ENCODE measurements at places on chromosomes 16 and 17. TPM values are rescaled to one million over a fixed set of nuclear protein-coding genes. Genes with fewer than 3 reads are reported as not detected.

Gene OTOP3
- not detected for total RNA-seq

DNA sequence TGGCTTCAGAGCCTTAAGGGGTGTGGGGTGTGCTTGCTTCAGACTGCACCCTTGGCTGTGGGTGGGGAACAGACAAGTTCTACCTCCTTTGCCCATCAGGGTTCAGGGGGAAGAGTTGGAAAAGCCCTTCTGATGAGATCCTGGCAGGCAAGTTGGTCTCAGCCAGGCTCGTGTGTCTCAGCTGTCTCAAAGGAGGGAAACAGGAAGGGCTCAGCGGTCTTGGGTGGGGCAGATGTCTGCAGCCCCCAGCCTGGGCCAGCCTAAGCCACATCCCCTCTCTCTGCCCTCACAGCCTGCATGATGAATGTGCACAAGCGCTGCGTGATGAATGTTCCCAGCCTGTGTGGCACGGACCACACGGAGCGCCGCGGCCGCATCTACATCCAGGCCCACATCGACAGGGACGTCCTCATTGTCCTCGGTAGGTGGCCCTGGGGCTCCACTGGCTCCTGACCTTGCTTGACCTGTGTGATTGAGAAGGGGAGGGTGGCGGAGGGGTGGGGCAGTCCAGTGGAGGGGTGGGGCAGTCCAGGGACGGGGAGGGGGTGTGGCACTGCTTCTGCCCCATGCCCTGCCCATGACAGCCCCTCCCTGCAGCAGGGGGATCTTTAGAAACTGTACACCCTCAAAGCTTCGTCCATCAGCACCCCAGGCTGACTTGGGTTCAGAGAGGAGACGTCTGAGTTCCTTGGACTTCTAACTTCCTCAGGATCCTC lies 199.5 kb downstream of the PRKCB start:
- DNase-seq = peak; percentile 64
- peaks cover 46% of the 10 kb centered on the region for H3K36me3 ChIP-seq
- H3K27me3 ChIP-seq = no peaks in the 10 kb centered on the region
- H3K4me3 ChIP-seq = no peak overlapping the region

DNA sequence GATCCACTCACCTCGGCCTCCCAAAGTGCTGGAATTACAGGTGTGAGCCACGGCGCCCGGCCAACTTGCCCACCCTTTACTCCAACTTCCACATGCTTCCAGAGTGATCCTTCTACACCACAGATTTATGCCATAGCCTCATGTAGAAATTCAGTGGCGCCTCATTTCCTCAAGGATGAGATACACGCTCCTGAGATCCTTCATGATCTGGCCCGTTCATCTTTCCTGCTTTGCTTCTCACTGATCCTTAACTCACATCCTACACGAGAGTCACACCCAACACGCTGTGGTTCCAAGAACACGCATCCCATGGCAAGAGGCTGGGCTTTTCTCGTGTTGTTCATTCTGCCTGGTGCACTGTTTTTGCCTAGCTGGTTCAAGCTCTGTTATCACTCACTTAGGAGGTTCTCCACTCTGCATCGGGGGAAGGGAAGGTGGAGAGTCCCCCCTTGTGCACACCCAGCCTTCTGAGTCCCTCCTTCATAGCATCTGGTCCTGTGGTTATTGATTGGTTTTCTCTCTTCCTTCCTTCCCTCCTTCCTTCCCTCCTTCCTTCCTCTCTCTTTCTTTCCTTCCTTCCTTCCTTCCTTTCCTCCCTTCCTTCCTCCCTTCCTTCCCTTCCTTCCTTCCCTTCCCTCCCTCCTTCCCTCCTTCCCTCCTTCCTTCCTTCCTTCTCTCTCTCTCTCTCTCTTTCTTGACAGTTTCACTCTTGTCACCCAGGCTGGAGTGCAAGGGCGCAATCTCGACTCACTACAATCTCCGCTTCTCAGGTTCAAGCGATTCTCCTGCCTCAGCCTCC lies 32.7 kb upstream of the GCSH start:
- DNase-seq = no peak
- no peak overlapping the region for H3K27ac ChIP-seq
- H3K4me3 ChIP-seq = no peak overlapping the region
- no peaks in the 10 kb centered on the region for H3K4me1 ChIP-seq

DNA sequence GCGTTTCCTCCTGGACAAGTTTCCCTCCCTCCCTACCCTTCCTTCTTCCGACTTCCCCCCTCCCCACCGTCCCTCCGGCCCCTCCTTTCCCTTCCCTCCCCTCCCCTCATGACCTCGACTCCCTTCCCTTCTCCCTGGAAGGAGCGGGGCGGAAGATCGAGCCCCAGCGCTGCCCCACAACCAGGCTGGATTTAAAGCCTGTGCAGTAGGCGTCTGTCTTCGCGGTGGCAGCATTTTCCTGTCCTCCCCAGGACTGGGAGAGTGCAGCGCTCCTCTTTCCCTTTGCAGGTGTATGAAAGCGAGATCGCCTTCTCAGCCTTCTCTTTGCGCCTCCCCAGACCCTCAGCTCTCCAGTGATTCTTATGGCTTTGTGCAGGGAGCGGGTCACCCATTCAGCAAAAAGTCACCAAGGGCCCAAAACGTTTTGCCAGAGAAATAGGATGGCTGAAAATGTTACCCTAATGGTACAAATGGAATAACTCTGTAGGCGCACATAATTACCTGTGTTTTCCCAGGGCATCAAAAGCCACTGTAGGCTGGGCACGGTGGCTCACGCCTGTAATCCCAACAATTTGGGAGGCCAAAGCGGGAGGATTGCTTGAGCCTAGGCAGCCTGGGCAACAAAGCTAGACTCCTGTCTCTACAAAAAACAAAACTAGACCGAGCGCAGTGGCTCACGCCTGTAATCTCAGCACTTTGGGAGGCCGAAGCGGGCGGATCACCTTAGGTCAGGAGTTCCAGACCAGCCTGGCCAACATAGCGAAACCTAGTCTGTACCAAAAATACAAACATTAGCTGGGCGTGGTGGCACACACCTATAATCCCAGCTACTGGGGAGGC lies 40.8 kb downstream of the SLFN12L start:
- peak overlapping the region; percentile 22 for H3K4me3 ChIP-seq
- H3K27me3 ChIP-seq = no peaks in the 10 kb centered on the region
- H3K4me1 ChIP-seq = peaks cover 80% of the 10 kb centered on the region

DNA sequence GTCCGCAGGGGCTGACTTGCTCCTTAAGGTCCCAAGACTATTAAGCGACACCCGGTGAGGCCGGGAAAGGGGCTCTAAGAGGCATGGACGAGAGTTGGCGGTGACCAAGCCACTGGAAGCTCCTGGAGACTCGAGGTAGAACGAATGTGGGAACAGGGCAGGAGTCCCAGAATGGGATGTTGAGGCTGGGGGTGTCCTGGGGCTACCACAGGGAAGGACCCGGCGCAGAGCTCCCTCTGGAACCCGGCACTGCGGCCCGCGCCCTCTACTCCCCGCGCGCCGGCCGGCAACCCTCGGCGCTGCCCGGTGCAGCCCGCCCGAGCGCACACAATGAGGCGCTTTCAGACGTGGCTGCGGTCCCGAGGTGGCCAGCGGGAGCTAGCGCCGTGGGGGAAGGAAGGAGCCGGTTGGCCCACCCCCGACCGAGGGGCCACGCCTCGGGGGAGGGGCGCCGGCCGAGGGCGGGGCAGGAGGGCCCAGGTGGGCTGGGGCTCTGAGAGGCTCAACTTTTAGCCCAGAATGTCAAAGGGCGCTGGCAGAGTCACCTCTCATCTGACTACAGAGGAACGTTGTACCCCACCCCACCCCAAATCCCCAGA lies at the start of gene CHST6:
CHST6 (minus strand) TSS at position 366 of the 599 bp plus-strand sequence. CDS start 15,613 bp downstream, outside the sequence.
- peaks cover 25% of the 10 kb centered on the region for H3K27me3 ChIP-seq
- peak; percentile 35 for DNase-seq
- H3K36me3 ChIP-seq = no peaks in the 10 kb centered on the region
- peak within 1 kb of the TSS; percentile 54 for H3K4me3 ChIP-seq
- H3K4me1 ChIP-seq = peaks cover 6% of the 10 kb centered on the region
- H3K27ac ChIP-seq = no peak within 1 kb of the TSS

Gene NUTF2
- total RNA-seq = 157 TPM

Gene RNF135
- 6.6 TPM for total RNA-seq

Data from activated CD8-positive, alpha-beta T cell treated with anti-CD3 and anti-CD28 coated beads for 36 hours (primary cell).